ENCODE measurements at places on chromosomes 2 and 18.
A peak's percentile ranks its signal among the peaks of the same experiment; 100 is the strongest.

- DNase-seq = no peak
These were observed 142.7 kb downstream of the PDE11A start for GRCh38 chr2:177929662-177930522.

GRCh38 chr2:76478266-76479035 is 767.7 kb upstream of the GCFC2 start:
- DNase-seq = no peak

DNA sequence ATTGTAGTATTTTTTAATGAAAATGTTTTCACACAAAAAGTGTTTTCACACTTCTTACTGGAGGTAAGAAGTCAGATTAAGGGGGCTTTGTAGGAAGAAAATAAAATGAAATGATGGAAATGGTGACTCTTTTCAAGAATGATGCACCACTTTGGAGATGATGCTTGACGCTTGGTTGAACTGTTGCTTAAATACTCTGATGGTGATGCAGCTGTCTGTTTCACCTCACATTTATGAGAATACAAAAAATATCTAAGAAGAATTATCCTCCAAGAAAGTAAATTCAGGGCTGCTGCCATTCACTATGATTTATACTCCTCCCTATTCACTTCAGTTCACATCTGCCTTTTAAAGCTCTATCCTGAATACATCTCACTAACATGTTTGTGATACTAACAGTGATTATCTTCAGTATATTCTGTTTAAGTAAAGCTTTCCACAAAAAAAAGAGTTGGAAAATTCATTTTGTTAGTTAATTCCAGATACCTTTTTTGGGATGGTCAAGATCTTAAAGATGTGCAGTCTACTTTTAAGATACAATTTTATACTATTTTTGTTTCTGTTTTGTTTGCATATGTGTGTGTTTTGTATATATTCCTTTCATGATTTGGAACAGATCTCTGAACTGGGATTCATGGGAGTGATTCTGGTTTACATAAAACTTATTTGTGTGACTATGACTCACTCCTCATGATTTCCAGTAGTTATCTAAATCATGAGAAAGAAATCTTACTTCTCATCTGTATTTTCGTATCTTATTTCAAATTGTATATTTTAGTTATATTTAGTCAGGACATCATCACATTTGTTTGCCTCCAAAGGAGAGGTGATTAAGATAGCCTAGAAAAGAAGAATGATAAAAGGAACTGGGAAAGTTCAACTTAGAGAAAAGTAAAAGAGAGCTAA is 53.1 kb downstream of the SLC39A10 start:
- DNase-seq = peak; percentile 58

GRCh38 chr2:224004105-224004695 is 34.9 kb downstream of the SERPINE2 start:
- DNase-seq = no peak

GRCh38 chr2:58042486-58042970 is 4.1 kb upstream of the VRK2 start:
- peak; percentile 85 for DNase-seq

GRCh38 chr2:197075754-197076337 is 149.3 kb upstream of the PGAP1 start:
- DNase-seq = no peak

Data from LHCN-M2 (cell line).